ENCODE measurements at places on chromosomes 11 and 22.

DNA sequence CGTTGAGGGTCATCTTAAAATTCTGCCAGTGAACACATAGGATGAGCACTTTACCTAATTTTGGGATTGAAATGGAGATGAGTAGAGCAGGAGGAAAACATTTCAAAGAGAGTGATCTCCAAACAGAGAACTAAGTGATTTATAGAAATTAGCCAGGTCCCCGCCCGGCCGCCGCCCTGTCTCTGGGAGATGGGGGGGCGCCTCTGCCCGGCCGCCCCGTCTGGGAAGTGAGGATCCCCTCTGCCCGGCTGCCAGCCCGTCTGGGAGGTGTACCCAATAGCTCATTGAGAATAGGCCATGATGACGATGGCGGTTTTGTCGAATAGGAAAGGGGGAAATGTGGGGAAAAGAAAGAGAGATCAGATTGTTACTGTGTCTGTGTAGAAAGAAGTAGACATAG is 276.7 kb upstream of the C11orf87 start:
- DNase-seq: no peak

DNA sequence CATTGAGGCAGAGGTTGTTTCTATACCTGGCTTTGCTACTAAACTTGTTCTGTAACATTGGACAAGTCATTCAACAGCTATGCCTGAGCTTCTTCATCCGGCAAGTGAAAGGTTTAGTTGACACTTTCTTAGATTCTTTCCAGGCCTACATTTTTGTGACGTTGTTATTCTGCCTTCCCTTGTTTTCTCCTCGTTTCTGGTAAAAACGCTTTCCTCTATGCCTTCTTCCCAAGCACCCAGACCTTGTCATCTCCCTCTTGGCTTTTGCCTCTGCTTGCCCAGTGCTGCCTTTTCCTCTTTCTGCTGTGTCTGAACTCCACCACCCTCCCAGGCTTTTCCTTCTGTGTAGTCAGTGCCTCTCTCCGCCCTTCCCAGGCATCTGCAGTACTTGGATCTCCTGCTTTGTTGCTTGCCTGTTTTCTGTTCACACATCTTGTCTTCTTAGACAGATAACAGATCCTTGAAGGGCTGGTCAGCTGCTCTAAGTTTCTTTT is 1.4 kb upstream of the AMOTL1 start:
- DNase-seq: no peak

- DNase-seq: no peak
Measured at GRCh38 chr11:114262681-114263512, 33.3 kb upstream of the NNMT start.

GRCh38 chr11:100865443-100866065 is 178.5 kb downstream of the ARHGAP42 start:
- DNase-seq: no peak

DNA sequence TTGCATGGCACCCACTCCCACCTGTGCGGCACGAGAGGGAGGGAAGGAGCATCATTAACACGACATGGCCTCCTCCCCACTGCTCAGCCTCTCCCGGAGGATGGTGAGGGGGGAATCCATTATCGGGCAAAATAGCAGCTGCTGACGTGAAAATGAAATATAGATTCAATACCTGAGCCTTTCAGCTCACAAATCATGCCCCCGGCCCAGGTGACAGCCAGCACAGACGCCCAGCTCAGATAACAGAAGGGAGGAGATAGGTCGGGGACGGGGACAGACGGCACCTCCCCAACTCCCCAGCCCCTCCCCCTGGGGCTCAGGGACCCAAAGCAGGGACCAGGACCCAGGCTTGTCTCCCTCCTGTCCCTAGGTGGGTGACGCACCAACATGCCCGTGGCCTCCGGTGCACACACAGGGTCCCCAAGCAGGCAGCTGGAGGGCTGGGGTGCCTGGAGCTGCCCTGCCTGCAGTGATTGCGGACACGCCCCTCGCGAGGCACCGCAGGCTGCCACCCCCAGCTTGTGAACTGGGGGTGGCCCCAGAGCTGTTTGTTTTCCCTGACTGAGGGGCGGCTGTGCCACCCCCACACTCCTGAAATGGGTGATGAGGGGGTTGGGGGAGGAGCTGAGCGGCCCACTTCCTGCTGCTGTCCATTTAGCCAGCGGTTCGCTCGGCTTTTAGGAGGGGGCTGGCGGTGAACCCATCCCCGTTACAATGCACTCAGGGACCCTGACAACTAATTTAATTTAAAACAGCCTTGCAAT is 31.7 kb downstream of the FLRT1 start:
- DNase-seq: no peak

GRCh38 chr11:73192272-73192671 is 25.8 kb upstream of the P2RY2 start:
- DNase-seq: no peak

DNA sequence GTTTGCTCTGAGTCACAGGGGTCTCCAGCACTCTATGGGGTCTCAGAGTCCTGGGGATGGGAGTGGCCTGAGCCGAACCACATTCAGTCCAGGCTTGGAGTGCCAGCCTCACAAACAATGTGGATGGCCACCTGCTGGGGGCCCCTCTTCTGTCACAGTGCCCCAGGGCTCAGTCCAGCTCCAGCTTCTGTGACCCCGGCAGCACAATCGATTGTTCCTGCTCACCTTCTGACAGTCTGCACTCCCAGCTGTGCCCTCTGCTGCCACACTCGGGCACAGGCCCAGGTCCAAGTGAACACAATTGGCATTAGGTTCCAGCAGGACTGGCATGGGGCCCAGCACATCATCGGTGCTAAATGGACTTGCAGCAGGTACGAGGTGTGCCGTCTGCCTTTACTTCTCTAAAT is 84.8 kb downstream of the TP53I11 start:
- no peak for DNase-seq

GRCh38 chr22:42613872-42614301 is 796 bp downstream of the POLDIP3 start:
- DNase-seq: no peak

GRCh38 chr22:41931701-41932269 is 5.2 kb upstream of the TNFRSF13C start:
- DNase-seq: no peak

- no peak for DNase-seq
Measured at GRCh38 chr11:68735125-68735524, 16.2 kb downstream of the TESMIN start.

- no peak for DNase-seq
Measured at GRCh38 chr22:38125751-38126201, 15.3 kb upstream of the BAIAP2L2 start.

GRCh38 chr22:47206164-47206563 is 443.7 kb downstream of the TBC1D22A start:
- DNase-seq: no peak

DNA sequence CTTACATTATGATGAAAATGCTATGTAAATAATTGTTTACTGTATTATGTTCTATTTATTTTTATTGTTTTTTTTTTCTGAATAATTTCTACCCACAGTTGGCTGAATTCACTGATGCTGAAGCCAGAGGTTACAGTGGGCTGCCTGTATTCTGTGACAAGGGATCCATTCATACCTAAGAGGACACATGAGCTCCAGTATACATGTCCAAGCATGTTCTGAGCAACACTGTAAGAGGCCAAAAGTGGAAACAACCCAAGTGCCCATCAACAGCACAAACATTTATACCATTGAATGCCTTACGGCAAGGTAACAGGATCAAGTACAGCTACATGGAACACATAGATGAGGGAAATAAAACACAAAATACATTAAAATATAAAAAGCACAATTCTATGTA is 1.4 kb upstream of the SRSF8 start:
- no peak for DNase-seq

DNA sequence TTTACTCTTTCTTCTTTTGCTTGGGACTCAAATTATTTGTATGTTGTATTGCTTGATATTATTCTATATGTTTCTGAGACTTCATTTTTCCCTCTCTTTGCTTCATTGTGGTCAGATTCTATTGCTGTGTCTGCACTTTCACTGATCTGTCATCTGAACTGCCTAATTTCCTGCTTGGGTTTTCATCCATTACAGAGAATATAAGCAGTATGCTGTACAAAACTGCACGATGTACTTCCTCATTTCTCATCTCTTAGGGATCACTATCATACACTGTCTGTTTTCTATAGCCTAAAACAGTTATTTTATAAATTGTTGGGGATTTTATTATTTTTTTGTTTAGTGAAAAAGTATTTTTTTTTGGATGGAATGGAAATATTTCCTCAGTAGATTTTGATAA is 736.7 kb upstream of the ANO5 start:
- DNase-seq: no peak

- DNase-seq: no peak
Measured at GRCh38 chr11:117663821-117664220, 133.2 kb downstream of the DSCAML1 start.

DNA sequence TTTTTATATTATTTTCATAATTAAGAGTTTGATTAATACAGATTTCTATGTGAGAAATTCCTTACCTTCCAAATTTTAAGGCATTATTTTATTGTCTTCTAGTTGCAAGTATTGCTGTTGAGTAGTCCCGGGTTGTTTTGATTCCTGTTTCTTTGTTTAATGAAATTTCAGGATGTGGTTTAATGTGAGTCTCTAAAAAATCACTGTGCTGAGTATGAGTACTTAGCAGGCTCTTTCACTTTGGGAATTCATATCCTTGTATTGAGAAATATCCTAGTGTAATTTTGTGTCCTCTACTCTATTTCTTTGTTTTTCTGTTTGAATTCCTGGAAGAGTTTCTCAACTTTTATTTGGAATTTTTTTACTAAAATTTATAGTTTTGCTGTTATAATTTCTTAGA is 113.2 kb downstream of the TMEM135 start:
- DNase-seq: no peak

GRCh38 chr11:66818231-66818955 is 24.8 kb upstream of the RCE1 start:
- no peak for DNase-seq

- no peak for DNase-seq
Measured at GRCh38 chr22:40462195-40462984, 92.0 kb downstream of the SGSM3 start.

- no peak for DNase-seq
Measured at GRCh38 chr22:17780116-17780740, 6.0 kb upstream of the BID start.

- no peak for DNase-seq
Measured at GRCh38 chr11:60951904-60952741, at the start of gene SLC15A3. Gene SLC15A3, minus strand, starts transcription at chr11:60952176. Its CDS starts 625 bp downstream, at chr11:60951551.

DNA sequence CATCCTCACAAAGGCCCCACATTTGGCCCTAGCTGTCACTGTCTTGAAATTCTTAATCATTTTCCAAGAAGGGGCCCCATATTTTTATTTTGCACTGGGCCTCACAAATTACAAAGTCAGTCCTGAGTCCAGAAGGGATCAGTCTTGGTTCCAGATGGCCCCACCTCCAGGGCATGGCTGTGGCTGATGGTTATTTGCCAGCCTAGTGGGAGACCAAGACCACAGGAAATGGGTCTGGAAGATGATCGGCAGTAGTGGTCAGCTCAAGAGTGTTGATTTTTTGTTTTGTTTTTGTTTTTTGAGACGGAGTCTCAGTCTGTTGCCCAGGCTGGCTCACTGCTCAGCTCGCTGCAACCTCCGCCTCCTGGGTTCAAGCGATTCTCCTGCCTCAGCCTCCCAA is 47.1 kb upstream of the EMID1 start:
- DNase-seq: no peak

DNA sequence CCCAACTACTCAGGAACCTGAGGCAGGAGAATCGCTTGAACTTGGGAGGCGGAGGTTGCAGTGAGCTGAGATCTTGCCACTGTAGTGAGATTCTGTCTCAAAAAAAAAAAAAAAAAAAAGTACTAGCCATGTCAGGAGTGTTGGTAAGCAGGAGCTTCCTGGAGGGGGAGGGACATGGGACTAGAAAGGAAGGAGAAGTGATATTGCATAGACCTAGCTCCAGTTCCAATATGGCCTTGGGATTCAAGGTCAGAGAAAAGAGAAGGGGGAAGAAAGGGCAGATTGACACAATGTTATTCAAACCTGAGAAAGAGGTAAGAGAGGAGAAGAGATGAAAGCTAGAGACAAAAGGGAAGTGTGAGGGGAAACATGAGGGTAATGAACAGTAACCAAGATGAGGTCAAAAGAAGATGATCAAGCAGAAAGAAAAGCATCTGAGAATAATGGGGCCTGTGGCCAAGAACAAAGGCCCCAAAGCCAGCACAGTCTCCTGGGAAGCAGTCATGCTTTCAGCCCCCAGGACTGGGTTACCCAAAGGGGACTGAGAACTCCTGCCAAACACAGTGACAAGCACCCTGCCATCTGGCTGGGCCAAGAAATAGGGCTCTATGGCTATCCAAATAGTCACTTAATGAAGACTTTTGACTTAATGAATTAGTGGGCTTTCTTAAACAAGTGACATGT is 51.7 kb upstream of the FTH1 start:
- DNase-seq: no peak

- no peak for DNase-seq
Measured at GRCh38 chr22:46124383-46125144, 25.8 kb upstream of the PPARA start.

DNA sequence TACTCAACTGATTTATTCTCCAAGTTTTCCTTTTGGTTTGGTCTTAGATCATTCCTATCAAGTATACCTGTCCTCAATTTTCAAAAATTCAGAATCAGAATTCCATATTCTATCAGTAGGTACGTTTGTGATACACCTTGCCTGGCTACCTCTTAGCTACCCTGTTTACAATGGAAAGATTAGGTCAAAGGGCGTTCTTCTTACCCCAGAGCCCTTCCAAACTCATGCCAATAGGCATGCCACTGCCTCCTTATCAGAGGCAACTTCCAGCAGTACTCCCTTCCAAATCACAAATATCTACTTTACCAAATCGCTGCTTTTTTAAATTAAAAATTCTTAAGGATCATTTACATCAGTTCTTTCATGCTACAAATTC is 1.0 kb downstream of the PATL1 start:
- DNase-seq: no peak

GRCh38 chr22:40680819-40681183 is 1.5 kb downstream of the MCHR1 start:
- no peak for DNase-seq

GRCh38 chr11:95387325-95387724 is 156.3 kb upstream of the SESN3 start:
- no peak for DNase-seq

GRCh38 chr11:1530686-1531448 is 41.2 kb downstream of the DUSP8 start:
- no peak for DNase-seq

DNA sequence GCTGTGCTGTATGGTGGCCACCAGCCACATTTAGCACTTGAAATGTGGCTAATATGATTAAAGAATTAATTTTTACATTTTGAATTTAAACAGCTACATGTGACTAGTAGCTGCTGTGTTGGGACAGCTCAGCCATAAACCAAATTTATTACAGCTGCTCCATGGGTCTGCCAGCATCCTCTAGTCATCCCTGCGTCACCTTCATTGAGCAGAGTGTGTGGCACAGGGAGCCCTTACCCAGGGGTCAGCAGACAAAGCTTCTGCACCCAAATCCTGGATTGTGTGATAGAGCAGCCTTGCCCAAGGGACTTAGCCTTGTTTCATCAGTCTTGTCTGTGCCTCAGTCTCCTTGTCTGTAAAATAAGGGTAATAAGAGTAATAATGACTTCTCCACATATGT is 19.4 kb upstream of the ACCSL start:
- DNase-seq: no peak

DNA sequence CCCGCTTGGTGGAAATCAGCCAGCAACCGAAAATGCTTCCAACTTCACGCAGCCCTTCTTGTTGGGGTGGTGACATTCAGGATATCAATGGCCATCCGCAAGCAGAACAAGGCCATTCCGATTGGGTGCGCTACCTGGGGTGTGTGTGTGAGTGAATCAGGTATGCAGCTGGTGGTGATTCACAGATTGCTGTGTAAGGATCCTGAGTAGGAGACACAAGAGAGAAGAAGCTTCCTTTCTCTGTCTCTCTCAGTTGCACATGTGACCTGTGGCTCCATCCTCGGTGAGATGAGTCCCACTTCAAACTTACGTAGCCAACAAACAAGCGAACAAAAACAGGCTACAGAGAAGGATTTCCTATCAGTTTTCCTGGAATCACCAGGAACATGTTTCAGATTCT is 9.6 kb upstream of the TMEM184B start:
- DNase-seq: no peak

Data from SK-N-MC (cell line).